ENCODE measurements at places on chromosomes 5 and 9. TPM values are rescaled to one million over a fixed set of nuclear protein-coding genes. Genes with fewer than 3 reads are reported as not detected.

Gene SRD5A1
- 3.8 TPM for total RNA-seq

- DNase-seq: no peak
Measured at GRCh38 chr9:93387791-93388190, 63.7 kb upstream of the FAM120A start.

GRCh38 chr9:137176302-137177182 lies 4.7 kb upstream of the TMEM210 start:
- DNase-seq: no peak

Gene TAF11L10
- not detected for total RNA-seq

DNA sequence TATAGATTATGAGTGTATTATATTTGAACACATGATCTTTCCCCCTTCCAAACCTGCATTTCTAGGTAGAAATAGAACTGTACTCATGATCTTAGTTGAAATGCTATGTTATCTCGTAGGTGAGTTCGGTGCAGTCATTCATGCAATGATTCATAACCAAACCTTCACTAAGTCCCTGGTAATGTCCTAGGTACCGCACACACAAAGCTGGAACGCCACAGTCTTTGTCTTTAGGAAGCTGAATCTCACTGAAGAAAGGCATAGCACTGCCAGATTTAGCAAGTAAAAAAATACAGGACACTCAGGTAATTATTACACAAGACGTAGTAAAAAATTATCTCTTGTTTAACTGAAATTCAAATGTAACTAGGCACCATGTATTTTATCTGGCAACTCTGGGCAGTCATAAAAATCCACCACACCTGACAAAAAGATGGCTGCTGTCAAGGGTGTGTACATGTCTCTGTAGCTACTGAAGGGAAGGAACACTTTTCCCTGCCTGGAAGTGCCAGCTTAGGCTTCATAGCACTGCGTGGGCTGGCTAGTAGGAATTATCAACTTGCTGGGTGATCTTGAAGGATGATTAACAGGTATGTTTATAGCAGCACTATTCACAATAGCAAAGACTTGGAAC lies 28.0 kb upstream of the TXN start:
- DNase-seq: no peak

Gene LVRN
- total RNA-seq: 15.9 TPM

DNA sequence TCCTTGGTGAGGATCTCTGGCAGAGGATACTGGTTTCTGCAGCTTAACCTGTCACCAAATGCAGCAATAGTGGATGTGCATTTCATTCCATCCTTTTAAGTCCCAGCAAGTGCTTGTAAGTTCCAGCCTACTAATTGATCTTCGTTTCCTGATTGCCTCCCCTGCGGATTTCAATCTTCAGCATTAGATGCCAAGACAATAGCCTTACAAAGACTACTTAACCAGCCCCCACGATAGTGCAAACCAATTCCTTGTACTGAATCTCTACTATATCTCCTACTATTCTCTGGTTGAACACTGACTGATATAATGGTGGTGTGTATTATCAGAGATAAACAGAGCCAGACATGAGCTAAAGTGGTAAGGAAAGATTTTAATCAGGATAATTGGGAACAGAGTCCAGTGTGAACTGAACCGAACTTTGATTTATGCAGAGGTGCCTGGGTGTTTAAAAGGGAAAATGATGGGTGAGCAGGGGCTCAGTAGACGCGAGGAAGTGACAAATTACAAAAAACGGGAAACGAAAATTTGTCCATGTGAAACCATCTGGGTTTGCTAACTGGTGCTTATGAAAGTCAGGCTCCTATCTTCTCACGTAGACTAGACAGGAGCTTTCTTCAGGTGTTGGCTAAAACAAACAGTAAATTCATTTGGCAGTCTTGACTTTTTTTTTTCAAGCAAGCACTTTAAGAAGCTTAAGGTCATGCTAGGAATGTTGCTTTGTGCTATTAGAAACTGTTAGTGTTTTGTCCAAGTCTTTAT lies 106.9 kb upstream of the ST8SIA4 start:
- no peak for DNase-seq

- no peak for DNase-seq
Measured at GRCh38 chr9:110161940-110162339, 46.0 kb downstream of the C9orf152 start.

GRCh38 chr9:112224401-112225289 lies 49.5 kb upstream of the SUSD1 start:
- DNase-seq: no peak

GRCh38 chr5:149931992-149932436 lies 12.6 kb downstream of the PDE6A start:
- DNase-seq: no peak

Gene IL33
- total RNA-seq: 40.1 TPM

Gene OTP
- total RNA-seq: not detected

Gene NUDT12
- total RNA-seq: 5.9 TPM

Data from mesenteric fat pad (tissue), 1 donor.